ENCODE measurements at places on chromosomes 2 and 18. TPM values are rescaled to one million over a fixed set of nuclear protein-coding genes. Genes with fewer than 3 reads are reported as not detected.

Gene TMEM198
- not detected for total RNA-seq

Gene LOXHD1
- not detected for total RNA-seq

Gene PAX8
- total RNA-seq, result 0.22 TPM

Gene RAD51AP2
- total RNA-seq, result not detected

Gene DCC
- total RNA-seq, result not detected

Gene SULT1C4
- total RNA-seq, result 28.2 TPM

Gene CD8B
- total RNA-seq, result not detected

Gene ARHGAP25
- total RNA-seq, result 2.0 TPM

Gene IL18R1
- total RNA-seq, result 4.0 TPM

Gene GLI2
- total RNA-seq, result 0.51 TPM

Gene GAD1
- total RNA-seq, result 0.60 TPM

Gene SERPINE2
- 8.8 TPM for total RNA-seq

Gene RGPD4
- 0.09 TPM for total RNA-seq

Gene FSHR
- total RNA-seq, result not detected

Gene LRRFIP1
- total RNA-seq, result 179 TPM

Gene ALKAL2
- total RNA-seq, result not detected

Gene LINC00305
- total RNA-seq, result not detected

Gene DNAH7
- total RNA-seq, result 0.05 TPM

All from endothelial cell of umbilical vein (primary cell).